Panc1 (cell line): ENCODE measurements at places on chromosomes 2 and 18.

GRCh38 chr2:196131949-196132925 is 39.1 kb downstream of the STK17B start:
- H3K4me3 ChIP-seq: no peak overlapping the region
- H3K36me3 ChIP-seq: peaks cover 7% of the 10 kb centered on the region; the same call in 1 of the 2 replicates
- no peak overlapping the region for H3K27ac ChIP-seq
- no peak for DNase-seq
- no peaks in the 10 kb centered on the region for H3K27me3 ChIP-seq
- H3K4me1 ChIP-seq: no peaks in the 10 kb centered on the region

- DNase-seq: no peak
- peak overlapping the region; percentile 90 for H3K27ac ChIP-seq
- no peaks in the 10 kb centered on the region for H3K27me3 ChIP-seq
- H3K4me1 ChIP-seq: peaks cover 10% of the 10 kb centered on the region
- peak overlapping the region; percentile 90 for H3K4me3 ChIP-seq
Measured at GRCh38 chr18:21599585-21600525, 649 bp downstream of the ESCO1 start.

GRCh38 chr2:47158576-47158975 is 3.5 kb upstream of the STPG4 start:
- no peak overlapping the region for H3K27ac ChIP-seq
- H3K4me3 ChIP-seq: no peak overlapping the region
- no peaks in the 10 kb centered on the region for H3K27me3 ChIP-seq
- peaks cover 57% of the 10 kb centered on the region for H3K36me3 ChIP-seq
- peaks cover 9% of the 10 kb centered on the region for H3K4me1 ChIP-seq

DNA sequence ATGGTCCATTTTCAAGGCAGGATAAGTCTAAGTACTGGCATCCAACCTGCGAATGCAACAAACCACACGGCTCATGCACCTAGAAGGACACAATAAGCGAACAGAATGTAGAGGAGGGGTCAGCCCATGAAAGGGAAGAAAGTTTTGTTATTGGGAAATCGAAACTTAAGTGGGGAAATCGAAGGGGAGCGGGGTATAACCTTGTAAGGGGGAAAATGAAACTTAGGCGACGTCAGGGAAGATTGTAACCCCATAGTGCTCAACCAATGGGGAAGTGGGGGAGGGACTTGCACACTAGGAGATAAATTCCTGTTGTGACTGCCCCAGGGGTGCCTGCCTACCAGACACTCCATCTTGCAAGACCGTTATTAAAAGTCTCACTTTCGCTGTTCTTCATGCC is 15.6 kb upstream of the OTOF start:
- H3K36me3 ChIP-seq: no peaks in the 10 kb centered on the region
- H3K27me3 ChIP-seq: no peaks in the 10 kb centered on the region
- H3K4me3 ChIP-seq: no peak overlapping the region
- no peak overlapping the region for H3K27ac ChIP-seq
- no peak for DNase-seq
- no peaks in the 10 kb centered on the region for H3K4me1 ChIP-seq

GRCh38 chr2:72515696-72516095 is 310.1 kb downstream of the EXOC6B start:
- H3K36me3 ChIP-seq: no peaks in the 10 kb centered on the region
- H3K4me3 ChIP-seq: no peak overlapping the region
- no peak for DNase-seq
- H3K4me1 ChIP-seq: no peaks in the 10 kb centered on the region
- no peak overlapping the region for H3K27ac ChIP-seq

- H3K27me3 ChIP-seq: no peaks in the 10 kb centered on the region
- no peak overlapping the region for H3K4me3 ChIP-seq
- peaks cover 11% of the 10 kb centered on the region for H3K4me1 ChIP-seq
- H3K36me3 ChIP-seq: no peaks in the 10 kb centered on the region
- peak overlapping the region; percentile 0; the same call in 1 of the 2 replicates for H3K27ac ChIP-seq
- DNase-seq: no peak
Measured at GRCh38 chr2:231376857-231377256, 18.7 kb upstream of the B3GNT7 start.

GRCh38 chr2:120452131-120452530 is 106.2 kb downstream of the INHBB start:
- H3K4me1 ChIP-seq: no peaks in the 10 kb centered on the region
- no peak for DNase-seq
- no peaks in the 10 kb centered on the region; the same call in 1 of the 2 replicates for H3K27me3 ChIP-seq
- H3K36me3 ChIP-seq: no peaks in the 10 kb centered on the region
- H3K27ac ChIP-seq: no peak overlapping the region

DNA sequence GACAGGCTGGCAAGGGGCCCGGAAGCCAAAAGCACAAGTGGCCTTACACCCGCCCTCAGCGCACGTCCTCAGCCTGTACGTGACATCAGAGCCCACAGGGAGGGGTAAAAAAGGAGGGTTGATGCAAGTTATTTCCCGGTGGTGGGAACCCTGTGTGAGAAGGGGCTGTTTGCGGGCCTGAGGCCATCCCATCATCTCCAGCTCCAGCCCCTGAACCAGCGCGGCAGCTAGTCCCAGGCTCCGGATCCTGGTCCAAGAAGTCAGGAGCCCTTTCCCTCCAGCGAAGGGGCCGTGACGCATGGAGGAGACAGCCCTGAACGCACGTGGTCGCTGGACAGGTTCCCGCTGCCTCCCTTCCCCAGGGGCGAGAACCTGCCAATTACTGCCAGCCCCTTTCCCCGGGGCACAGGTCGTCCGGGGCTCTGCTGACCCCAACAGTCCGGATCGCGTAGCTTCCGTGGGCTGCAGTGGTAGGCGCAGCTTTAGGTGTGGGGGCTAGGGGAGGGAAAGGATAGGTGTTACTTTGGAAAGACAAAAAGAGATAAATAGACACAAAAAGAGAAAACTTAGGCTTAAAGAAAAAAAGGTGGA is 1.3 kb upstream of the LRP2 start:
- H3K4me3 ChIP-seq: peak overlapping the region; percentile 35
- H3K27me3 ChIP-seq: peaks cover 27% of the 10 kb centered on the region
- H3K4me1 ChIP-seq: peaks cover 15% of the 10 kb centered on the region
- H3K27ac ChIP-seq: no peak overlapping the region
- no peak for DNase-seq
- no peaks in the 10 kb centered on the region for H3K36me3 ChIP-seq

DNA sequence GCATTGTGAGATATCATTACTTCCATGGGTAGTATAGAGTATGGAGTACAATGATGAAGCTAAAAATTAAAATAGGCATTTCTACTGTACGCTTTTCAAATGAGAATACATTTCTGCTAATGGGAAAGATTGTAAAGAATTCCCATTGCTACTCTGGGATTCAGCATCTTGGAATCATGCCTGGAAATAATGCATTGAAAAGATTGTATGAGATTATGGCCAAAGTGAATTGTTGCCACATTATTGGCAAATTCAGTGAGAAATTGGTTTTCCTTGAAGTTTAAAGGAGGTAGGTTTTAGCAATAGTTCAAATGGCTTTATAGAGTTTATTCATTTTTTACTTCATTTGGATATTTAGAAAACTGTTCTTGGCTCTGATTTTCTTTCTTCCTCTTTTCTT is 157.9 kb downstream of the GULP1 start:
- no peak overlapping the region for H3K4me3 ChIP-seq
- H3K4me1 ChIP-seq: no peaks in the 10 kb centered on the region
- no peaks in the 10 kb centered on the region for H3K27me3 ChIP-seq

DNA sequence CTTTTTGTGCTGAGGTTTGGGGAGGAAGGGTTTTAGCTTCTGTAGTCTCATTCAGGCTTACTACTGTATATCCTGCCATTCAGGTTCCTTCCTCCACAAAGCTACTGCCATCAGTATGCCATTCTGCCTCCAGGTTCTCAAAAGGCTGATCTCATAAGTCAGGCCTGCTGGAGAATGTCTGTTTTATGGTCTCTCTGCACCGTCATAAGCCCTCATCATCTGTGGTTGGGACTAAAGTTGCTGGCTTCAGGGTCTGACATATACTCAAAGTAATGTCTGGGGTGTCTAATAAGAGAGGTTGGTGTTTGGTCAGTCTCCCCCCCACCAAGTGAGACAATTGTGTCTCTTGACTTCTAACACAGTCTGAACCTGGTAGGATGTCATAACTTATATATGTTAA is 36.2 kb upstream of the CCBE1 start:
- DNase-seq: no peak
- no peaks in the 10 kb centered on the region for H3K27me3 ChIP-seq
- H3K4me1 ChIP-seq: no peaks in the 10 kb centered on the region
- H3K27ac ChIP-seq: no peak overlapping the region

DNA sequence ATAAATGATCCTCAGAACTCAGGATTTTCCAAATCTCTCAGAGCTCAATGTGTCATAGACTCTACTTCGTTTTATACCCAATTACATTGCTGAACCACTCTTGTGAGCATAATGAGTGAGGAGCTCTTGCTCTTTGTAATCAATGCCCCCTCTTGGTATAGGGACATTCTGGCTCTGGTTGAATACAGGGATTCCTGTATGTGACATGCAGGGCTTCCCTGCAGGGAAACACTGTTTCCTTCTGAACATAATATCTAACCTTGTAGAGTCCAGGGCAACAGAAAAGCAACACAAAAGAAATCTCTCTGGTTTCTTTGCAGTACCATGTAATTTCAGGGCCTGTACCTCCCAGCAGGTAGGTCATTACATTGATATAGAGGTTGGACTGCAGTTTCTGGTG is 101.5 kb downstream of the CPS1 start:
- H3K4me1 ChIP-seq: no peaks in the 10 kb centered on the region
- no peak overlapping the region for H3K27ac ChIP-seq
- no peak overlapping the region for H3K4me3 ChIP-seq
- H3K27me3 ChIP-seq: no peaks in the 10 kb centered on the region
- DNase-seq: no peak

- H3K4me3 ChIP-seq: no peak overlapping the region
- H3K36me3 ChIP-seq: no peaks in the 10 kb centered on the region
- no peak for DNase-seq
- H3K27ac ChIP-seq: no peak overlapping the region
Measured at GRCh38 chr2:60499651-60500265, 53.7 kb downstream of the BCL11A start.

- DNase-seq: no peak
- no peaks in the 10 kb centered on the region for H3K36me3 ChIP-seq
- H3K4me3 ChIP-seq: no peak overlapping the region
- H3K4me1 ChIP-seq: no peaks in the 10 kb centered on the region
- no peaks in the 10 kb centered on the region for H3K27me3 ChIP-seq
Measured at GRCh38 chr2:166665991-166666940, 172.2 kb upstream of the SCN7A start.

- H3K27ac ChIP-seq: no peak overlapping the region
- no peaks in the 10 kb centered on the region for H3K4me1 ChIP-seq
- H3K4me3 ChIP-seq: no peak overlapping the region
- no peak for DNase-seq
- no peaks in the 10 kb centered on the region for H3K36me3 ChIP-seq
Measured at GRCh38 chr2:120958623-120959366, 223.1 kb downstream of the GLI2 start.

- H3K36me3 ChIP-seq: no peaks in the 10 kb centered on the region
- H3K4me1 ChIP-seq: no peaks in the 10 kb centered on the region
- no peak overlapping the region for H3K4me3 ChIP-seq
- no peak for DNase-seq
- H3K27ac ChIP-seq: no peak overlapping the region
Measured at GRCh38 chr2:112150851-112151250, 12.7 kb downstream of the FBLN7 start.

DNA sequence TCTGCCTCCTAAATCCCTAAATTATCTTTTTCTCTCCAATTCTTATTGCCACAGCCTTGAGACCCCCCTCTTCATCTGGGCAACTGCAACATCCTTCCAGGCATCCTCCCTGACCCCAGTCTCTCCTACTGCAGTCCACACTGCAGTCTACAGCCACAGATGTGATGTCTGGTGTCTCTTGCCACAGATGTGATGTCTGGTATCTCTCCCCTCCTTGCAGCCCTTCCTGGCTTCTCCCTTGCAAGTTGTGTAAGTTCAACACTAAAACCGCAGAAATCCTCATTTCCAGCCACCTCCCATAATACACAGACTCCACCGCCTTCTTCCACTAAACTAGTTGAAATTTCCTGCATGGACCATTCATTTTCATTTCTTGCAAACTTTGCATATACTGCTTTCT is 113.1 kb upstream of the DDX18 start:
- H3K27ac ChIP-seq: no peak overlapping the region
- H3K27me3 ChIP-seq: no peaks in the 10 kb centered on the region
- no peak for DNase-seq
- H3K4me1 ChIP-seq: no peaks in the 10 kb centered on the region
- H3K4me3 ChIP-seq: no peak overlapping the region

DNA sequence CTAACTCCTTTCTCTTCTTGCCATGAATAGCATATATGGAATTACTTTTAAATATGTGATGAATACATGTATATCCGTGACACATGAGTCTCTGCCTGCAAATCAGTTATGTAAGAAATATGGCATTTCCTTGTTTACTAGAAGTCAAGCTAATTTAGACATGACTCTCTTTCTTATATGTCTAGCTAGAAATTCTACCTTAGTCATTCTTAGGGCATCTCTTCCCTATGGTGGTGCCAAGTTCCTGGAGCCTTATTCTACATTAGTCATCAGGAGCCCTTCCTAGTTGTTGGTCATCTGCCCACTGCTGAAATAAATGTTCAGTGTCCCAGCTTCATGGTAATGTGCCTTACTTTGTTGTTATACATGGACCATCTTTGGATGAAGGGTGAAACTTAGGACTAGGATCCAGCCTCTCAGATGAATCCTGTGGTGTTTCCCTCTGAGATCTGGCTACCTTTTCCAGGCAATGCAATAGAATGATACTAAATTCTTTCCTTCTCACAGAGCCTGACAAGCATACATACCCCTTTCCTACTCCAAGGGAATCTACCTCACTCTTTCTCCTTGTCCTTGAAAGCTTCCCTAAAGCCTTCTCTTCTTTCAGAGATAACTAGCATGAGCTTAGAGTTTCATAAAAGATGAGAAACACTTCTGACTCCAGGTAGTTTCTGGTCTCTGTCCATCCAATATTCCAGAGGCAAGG is 415.3 kb upstream of the VWC2L start:
- no peaks in the 10 kb centered on the region for H3K36me3 ChIP-seq
- H3K27me3 ChIP-seq: no peaks in the 10 kb centered on the region
- no peak overlapping the region for H3K4me3 ChIP-seq
- no peak overlapping the region for H3K27ac ChIP-seq
- peak; percentile 54 for DNase-seq
- no peaks in the 10 kb centered on the region for H3K4me1 ChIP-seq

- H3K36me3 ChIP-seq: no peaks in the 10 kb centered on the region; the same call in 1 of the 2 replicates
- H3K27me3 ChIP-seq: no peaks in the 10 kb centered on the region
Measured at GRCh38 chr2:120140866-120141265, 82.3 kb downstream of the TMEM185B start.

DNA sequence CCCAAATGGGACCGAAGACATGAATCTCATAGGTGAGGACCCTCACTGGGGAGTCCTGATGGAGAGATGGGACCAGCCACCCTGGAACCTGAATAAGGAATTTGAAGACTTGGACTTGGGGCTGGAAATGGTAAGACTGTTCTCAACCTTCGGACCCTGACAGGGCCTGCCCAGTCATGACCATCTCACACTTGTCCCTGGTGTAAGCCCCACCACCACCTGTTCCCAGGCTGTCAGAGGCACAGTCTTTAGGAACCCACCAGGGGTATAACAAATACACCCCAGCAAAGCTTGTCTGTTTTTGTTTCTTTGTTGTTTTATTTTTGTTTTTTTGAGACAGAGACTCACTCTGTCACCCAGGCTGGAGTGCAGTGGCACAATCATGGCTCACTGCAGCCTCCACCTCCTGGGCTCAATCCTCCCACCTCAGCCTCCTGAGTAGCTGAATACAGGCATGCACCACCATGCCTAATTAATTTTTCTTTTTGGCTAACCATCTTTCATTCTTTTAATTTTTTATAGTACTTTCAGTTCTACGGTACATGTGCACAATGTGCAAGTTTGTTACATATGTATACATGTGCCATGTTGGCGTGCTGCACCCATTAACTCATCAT is 106.1 kb downstream of the GFPT1 start:
- no peaks in the 10 kb centered on the region for H3K27me3 ChIP-seq
- DNase-seq: no peak
- no peaks in the 10 kb centered on the region for H3K4me1 ChIP-seq
- no peak overlapping the region for H3K4me3 ChIP-seq
- 0 out of 2 replicates have a peak overlapping the region, but pooled peaks have one; percentile 5 for H3K27ac ChIP-seq
